ENCODE measurements at places on chromosomes 16 and 17.

DNA sequence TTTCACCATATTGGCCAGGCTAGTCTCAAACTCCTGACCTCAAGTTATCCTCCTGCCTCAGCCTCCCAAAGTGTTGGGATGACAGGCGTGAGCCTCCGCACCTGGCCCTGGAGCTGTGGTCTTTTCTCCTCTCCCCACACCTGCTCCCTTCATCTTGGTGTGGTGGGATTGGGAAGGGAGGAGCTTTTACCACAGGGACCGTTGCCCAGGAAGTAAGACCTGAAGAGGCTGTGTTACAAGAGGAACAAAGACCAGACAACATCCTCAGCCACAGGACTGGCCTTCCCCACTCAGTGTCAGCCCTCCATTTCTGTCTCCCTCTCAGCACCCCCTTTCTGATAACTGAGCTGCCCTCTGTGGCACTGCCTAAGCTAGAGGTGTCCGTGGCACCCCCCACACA lies 9.4 kb upstream of the C17orf113 start:
- DNase-seq: no peak

GRCh38 chr16:12942861-12943260 lies 41.5 kb downstream of the SHISA9 start:
- no peak for DNase-seq

DNA sequence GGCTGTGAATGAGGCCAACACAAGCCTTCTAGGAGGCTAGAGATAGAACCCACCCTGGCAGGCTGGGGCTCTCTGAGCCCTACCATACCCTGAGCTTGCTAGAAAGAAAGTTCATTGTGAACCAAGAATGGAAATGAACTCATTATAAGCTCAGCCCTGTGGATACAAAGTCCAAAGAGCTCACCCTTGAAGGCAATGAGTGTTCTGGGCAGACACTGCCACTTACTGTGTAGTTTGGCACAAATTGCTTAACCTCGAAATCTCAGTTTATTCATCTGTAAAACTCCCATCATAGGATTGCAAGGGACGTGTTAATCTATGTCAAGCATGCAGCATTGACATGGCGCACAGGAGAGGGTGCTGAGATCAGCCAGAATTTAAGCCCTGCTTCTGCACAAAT lies 5.5 kb downstream of the KDM8 start:
- DNase-seq: no peak

DNA sequence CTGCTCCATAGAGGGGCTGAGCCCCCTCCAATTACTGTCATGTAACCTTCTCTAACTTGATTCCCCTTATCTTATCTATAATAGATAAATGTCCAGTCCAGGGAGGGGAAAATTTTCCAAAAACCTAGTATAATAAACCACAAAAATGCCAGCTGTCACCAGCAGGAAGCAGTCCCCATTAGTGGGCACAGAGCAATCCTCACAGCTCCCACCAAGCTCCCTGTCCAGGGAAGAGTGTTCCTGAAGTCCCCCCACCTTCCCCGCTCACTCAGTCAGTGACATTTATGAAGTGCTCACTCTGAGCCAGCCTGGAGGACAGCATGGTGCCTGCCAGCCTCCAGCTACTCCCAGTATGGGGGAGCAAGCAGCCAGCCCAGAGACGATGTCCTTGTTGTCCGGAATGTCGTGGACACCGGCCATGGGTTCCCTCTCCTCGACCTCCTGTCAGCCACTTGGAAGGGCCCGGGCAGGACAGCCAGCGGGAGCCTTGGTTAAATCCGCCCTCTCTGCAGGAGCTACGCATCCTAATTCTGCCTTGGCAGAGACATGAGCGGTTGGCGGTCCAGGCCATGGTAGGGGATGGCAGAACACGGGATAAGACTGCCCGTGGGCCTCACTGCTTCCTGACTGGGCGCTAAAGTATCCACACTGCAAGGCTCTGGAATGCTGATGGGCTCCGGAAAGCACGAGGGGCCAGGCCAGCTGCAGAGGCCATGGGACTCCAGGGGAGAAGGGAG lies 102.0 kb upstream of the CDH5 start:
- peak; percentile 66 for DNase-seq

DNA sequence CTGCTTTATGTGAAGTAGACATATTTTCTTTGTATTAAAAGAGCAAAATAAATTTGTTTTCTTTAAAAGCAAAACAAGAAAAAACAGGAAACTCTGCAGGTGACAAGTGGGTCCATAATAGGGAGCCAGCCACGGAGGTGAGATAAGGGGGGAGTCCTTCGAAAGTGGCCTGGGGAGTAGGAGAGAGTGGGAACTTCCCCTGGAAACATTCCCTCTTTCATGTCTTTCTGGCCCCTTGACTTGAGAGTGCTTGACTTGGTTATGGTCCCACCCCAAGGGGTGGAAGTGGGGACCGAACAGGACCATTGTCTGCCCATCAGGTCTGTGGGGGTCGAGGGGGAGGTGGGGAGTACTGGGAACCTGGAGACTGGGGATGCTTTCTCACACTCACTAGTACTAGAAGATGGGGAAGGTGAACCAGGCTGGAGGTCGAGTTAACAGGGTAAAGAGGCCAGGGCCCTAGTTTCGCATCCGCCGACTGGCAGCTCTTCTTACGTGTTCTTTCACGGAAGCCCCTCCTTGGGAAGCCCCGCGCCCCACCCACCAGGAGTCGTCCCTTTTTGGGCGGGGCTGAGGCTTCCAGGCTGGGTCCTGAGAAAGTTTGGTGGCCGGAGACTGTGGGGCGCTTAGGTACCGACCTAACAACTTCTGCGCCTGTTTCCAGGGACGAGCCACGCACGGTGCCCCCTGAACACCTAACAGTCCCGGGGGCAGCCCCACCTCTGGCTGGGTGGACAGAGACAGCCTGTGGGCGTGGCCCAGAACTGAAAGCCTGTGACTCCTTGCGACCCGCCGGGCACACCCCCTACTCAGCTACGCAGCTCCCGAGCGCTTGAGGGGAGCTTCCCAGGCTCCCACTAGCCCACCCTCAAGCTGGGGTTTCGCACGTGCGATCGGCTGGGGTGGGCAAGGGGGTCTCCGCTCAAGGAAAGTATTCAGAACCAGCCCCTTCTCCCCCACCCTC lies 790 bp downstream of the TRADD start:
- peak; percentile 78 for DNase-seq

- DNase-seq: no peak
These were observed 23.0 kb downstream of the SPPL2C start for GRCh38 chr17:45867702-45868101.

DNA sequence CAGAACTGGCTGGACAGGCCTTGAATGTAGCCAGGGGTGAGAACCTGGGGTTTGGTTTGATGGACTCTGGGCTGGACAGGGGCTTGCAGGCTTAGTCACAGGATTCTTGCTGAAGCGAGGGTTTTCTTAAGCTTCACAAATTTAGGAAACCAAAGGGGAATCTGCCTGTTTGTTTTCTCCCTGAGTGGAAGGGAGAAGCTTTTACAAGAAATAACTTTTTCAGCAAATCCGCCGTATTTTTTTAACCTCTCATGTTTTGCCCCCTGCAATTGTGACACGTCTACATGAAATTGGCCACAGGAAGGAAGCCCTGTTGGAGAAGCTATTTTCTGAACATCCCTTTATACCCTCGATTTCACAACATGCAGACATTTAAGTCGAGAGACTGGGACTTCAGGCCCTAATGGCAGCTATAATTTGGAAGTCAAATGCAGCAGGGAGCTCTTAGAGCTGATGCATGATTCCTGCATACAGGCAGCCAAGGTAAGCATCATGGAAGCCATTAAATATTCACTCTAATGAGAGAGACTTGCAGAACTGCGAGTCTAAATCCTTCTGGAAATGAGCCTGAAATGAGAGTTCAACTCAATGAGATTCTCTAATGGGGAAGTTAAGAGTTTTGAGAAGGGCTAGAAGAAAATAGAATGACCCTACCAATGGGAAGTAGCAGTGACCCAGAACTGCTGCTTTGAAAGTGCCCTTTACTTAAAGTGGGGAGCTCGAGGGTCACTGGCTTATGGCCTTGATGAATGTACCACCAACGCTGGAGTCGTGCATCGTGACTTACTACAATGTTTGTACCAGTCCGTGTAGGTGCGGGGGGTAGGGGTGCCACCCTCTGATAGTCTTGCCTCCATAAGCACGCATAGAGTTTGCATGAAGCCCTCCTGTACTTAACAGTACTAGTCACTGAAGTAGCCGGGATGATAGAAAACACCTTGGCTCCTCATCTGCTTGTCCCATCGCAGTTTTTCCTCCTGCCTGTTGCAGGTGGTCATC lies 45.1 kb upstream of the IRF8 start:
- DNase-seq: no peak

- DNase-seq: no peak
These were observed 10.7 kb downstream of the CCDC40 start for GRCh38 chr17:80047176-80047575.

DNA sequence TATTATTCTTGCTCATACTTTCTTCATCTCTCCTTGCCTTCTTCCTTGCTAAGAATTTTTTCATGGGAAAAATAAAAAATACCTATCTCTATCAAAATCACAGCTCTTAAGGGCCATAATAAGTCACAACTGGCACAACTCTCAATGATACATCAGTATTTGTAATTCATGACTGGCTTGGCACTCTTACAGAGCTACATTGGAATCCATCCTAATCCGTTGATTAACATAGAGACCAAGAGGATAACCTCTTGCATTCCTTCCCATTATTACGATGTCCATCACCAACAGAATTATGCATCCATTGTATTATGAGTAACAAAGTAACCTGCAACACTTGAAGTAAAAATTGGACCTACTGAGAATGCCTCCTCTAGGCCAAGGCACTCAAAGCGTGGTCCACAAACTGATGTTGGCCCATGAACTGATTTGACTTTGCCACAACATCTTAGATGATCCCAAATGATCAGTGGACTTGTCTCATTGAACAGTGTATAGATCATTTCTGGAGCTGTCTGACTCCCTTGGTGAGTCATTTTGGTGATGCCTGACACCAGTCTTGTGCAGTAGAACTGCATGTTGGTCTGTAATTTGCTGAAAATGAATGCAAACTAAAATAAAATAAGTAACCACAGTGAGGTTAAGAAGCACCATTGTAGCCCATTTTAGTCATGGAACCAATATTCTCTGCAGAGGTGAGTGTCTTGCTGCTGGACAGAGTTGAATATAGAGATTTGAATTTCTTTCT lies 163.2 kb downstream of the AXIN2 start:
- no peak for DNase-seq

- no peak for DNase-seq
These were observed 113.9 kb upstream of the FOXF1 start for GRCh38 chr16:86396422-86396821.

GRCh38 chr17:52276381-52277008 lies 118.0 kb upstream of the CA10 start:
- no peak for DNase-seq

DNA sequence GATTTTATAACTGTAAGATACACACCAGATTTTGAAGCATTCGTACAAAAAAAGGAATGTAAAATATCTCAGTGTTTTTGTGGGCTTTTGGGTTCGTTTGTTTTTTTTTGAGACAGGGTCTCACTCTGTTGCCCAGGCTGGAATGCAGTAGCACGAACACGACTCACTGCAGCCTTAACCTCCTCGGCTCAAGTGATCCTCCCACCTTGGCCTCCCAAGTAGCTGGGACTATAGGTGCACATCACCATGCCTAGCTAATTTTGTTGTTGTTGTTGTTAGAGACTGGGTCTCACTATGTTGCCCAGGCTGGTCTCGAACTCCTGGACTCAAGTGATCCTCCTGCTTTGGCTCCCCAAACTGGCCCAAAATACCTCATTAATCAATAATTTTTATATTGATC lies 15.9 kb downstream of the STAT5B start:
- DNase-seq: no peak

GRCh38 chr16:893360-893759 lies 77.4 kb downstream of the LMF1 start:
- no peak for DNase-seq

GRCh38 chr17:32461498-32461852 lies 17.2 kb downstream of the PSMD11 start:
- DNase-seq: no peak

GRCh38 chr17:37576281-37576680 lies 32.9 kb downstream of the SYNRG start:
- DNase-seq: no peak

GRCh38 chr16:84836234-84836647 lies 16.5 kb downstream of the CRISPLD2 start:
- peak; percentile 97 for DNase-seq

DNA sequence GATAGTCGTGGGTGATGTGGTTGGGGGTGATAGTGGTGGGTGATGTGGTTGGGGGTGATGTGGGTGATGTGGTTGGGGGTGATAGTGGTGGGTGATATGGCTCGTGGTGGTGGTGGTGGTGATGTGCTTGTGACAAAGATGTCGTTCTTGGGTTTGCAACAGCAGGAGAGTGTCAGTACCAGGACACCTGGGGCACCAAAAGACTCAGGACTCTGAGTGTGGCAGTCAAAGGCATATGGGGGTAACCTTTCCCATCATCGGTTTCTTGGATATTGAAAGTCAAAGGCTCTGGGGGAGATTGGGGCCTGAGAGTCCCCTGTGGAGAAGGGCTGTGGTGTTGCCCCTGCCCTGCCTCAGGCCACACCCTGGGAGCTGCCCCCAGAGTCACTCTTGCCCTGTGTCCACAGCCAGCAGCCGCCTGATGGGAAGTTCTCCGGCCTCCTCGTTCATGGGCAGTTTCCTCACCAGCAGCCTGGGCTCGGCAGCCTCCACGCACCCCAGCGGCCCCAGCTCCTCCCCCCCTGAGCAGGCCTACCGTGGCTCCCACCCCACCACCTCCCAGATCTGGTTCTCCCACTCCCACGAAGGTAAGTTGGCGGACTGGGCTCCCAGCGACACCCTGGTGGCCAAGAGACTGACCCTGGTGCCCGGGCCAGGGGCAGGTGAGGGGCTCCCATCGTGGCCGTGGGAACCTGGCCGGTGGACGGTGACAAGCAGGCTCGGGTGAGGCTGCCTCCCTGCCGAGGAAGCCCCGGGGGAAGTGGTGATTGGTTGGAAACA lies 31.3 kb downstream of the BAHCC1 start:
- no peak for DNase-seq

DNA sequence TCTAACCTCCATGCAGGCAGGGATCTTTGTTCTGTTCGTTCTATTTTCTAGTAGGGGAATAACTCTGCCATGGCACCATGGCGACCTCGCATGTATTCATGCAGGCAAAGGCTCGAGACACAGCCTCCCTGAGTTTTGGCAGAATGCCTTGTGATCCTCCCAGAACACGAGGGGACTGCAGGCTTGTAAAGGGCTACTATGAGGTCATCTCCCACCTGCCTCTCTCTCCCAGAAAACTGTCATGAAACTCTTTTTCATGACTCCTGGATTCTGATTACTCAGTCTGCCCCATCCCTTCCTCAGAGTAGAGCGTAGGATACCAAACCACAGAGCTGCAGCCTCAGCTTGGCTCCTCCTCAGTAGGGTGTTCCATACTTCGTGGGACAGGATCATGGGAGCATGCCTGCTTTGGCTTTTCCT lies 64.3 kb downstream of the IGF2BP1 start:
- no peak for DNase-seq

- DNase-seq: no peak
These were observed 20.8 kb upstream of the ATP5MC1 start for GRCh38 chr17:48871551-48872351.

GRCh38 chr16:67884684-67885083 lies at the start of gene NRN1L:
Gene NRN1L, plus strand, starts transcription at chr16:67884885. Its CDS starts 19 bp downstream, at chr16:67884904.
- peak; percentile 90 for DNase-seq

GRCh38 chr17:30323895-30324319 lies 9.9 kb downstream of the TMIGD1 start:
- no peak for DNase-seq

- peak; percentile 49 for DNase-seq
These were observed 107.3 kb upstream of the CDH5 start for GRCh38 chr16:66258916-66259845.
